NCI-H1930 (cell line): ENCODE measurements at places on chromosomes 3 and 15.

DNA sequence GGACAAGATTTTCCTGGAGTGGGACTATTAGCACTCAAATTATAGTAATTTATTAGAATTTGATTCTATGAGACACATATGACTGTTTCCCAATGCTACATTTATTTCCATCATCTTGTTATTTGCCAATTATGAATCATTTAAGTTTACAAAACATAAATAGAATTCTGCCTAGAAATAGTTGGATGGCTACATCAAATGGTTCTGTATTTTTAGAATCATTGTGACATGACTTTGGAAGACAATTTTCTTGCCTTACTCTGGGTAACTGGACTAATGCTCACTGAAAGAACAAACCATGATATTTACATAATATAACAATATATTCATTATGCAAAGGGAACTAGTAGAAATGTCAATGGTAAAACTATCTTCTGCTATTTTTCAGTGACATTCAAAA lies 173.5 kb downstream of the ZIC1 start:
- no peak for DNase-seq

DNA sequence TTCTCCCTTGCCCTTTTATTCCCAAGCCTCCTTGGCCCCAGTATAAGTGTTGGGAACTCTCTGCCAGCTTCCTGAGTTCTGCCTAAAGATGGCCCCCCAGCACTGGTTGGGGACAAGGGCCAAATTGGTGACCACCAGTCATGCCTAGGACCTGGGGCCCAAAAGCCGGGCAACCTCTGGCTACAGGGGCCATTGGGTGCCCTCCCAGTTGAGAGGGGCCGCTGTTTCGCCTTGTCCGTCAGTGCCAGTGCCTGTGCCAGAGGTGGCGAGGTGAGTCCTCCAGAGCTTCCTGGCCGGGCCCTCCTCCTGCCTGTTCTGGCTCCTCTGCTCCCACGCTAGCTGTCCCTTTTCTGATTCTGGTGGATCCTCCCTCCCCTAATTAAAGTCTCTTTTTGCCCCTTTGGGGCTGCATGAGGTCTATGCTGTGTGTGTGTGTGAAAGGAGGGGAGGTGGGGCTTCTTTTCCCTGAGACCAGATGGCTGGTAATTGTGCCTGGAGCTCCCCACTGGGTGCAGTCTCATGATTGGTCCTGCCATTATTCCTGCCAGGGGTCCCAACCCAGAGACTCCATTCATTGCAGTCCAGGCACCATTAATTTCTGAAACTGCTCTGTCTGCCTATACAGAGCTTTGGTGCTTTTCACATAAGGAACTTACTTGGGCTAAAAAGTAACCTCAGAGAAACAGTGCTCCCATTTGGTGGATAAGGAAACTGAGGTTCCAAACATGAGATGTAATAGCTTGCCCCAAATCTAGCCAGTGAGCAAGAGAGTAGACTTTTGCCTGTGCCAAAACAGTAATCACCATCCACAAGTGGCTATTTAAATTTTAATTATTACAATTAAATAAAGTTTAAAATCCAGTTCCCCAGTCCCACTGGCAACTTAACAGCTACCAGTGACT lies 3.1 kb upstream of the TTLL3 start:
- no peak for DNase-seq

GRCh38 chr15:93221759-93222158 lies 132.7 kb upstream of the RGMA start:
- DNase-seq: no peak

DNA sequence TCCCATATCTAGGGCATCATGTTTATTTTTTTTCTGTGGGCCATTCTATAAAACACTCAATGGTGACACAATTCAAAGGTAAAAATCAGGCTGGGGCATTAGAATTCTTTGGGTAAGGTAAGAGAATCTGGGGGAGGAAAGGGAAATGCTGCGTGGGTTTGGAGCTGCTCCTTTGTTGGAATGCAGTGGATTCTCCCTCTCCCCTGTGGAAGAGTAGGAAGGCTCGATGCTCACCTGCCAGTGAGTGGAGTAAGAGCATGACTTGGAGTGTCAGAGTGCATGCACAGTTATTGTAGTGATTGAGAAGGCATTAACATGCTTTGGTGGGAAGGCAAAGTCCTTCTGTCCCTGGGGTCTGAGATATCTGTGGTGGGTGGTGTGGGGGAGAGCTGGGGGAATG lies 280.0 kb downstream of the PDCD6IP start:
- DNase-seq: no peak

GRCh38 chr15:55858661-55859060 lies 115.7 kb upstream of the PRTG start:
- DNase-seq: no peak

GRCh38 chr3:35223632-35224394 lies 415.5 kb upstream of the ARPP21 start:
- no peak for DNase-seq

DNA sequence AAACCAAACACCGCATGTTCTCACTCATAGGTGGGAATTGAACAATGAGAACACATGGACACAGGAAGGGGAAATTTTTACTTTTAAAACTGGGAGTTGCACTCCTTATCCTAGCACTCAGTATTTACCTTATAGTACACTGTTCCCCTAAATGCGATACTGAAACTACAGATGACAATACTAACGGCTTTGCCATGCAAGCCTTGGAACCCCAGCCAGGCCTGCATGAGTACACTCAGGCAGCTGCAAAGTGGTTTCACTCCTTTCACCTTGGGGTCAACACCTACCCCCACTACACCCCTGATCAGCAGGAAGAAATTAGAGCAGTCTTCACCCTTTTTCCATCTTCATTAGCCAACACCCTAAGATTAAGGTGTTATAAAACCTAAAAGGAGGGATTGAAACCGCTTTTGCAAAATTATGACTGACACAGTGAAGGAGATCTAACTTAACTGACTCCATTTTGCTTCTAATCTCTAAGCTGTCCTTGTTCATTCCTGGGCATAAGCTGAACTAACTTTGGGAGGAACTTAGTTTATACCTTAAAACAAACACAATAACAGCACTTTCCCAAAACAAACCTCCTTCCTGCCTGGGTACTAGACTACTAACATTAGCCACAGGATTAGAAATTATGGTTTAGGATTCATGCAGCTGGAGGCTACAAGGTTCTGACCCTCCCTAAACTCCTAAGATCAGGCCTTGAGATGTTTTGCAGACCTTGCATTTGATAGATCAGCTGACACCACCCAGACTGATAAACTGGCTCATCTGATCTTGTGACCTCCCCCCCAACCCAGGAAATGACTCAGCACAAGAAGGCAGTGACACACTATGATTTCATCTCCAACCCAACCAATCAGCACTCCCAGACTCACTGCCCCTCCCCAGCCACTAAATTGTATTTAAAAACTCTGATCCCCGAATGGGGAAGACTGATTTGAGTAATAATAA lies 452.1 kb upstream of the PPP2R3A start:
- no peak for DNase-seq

DNA sequence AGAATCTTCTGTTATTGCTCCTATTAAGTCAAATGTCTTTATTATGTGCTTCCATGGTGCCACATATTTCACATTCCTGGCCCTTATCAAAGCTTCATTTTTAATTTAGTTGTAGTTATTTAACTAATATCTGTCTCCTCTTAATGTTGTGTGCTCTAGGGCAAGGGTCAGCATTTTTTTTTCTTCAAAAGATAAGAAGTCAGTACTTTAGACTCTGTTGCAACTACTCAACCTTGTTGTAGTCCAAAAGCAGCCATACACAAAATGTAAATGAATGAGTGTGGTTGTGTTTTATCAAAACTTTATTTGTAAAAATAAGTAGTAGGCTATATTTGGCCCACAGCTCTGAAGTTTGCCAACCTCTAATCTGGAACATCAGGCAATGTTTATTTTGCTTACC lies 394.7 kb upstream of the CBLB start:
- DNase-seq: no peak

- DNase-seq: no peak
These were observed 243.8 kb downstream of the KCNH8 start for GRCh38 chr3:19392150-19392549.

DNA sequence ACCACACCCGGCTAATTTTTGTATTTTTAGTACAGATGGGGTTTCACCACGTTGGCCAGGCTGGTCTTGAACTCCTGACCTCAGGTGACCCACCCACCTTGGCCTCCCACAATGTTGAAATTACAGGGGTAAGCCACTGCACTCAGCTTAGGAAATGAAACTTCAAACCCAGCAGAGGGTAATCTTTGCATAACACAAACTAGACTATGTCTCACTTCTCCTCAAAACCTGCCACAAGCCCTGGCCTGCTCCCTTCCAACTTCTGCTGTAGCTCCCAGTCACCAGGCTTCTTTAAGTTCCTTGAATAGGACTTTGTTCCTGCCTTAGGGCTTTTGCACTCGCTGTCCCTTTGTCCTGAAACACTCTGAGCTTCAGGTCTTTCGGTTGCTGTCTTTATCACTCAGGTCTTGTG lies 39.2 kb upstream of the SEMA4B start:
- no peak for DNase-seq

DNA sequence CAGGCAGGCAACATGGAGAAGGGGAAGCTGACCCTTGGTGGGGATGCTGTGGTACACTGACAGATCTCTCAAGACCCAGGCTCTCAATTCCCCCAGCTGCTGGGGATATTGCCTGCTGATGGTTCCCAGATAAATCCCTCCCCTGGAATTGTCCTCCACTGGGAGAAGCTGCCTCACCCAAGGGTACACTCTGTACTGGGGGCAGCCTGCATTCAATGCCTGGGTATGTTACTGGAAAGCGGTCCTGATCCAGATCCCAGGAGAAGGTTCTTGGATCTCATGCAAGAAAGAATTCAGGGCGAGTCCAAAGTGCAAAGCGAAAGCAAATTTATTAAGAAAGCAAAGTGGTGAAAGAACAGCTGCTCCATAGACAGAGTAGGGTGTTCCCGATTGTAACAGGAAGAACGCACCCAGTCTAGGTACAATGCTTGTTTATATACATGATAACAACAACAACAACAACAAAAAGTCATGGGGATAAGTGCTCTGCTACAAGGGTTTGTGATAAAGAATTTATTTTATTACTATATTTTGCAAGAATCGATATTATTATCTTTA lies 591.5 kb upstream of the ADAMTS9 start:
- no peak for DNase-seq

GRCh38 chr3:37590328-37591079 lies 271.2 kb upstream of the CTDSPL start:
- no peak for DNase-seq

DNA sequence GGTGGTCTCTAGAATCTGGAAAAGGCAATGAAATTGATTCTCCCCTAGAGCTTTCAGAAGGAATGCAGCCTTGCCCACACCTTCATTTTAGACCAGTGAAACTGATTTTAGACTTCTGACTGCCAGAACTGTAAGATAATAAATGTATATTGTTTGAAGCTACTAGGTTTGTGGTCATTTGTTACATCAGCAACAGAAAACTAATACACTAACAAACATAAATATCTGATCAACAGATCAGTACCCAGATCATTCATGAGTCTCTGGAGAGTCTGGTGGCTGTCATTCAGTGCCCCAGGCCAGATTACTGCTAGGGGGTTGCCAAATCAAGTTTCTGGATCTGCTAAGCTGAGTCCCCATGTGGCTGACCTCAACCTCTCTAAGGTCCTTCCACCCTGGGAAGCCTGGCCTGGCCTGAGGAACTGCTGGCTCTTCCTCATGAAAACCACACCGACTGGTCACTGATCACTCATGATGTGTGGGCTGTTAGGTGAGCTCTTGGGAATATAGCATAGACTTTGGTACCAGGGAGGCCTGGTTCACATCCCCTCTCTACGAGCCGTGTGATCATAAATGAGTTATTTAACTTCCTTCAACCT lies 11.1 kb upstream of the LACTB start:
- no peak for DNase-seq

GRCh38 chr3:46578973-46579755 lies 13.1 kb upstream of the LRRC2 start:
- DNase-seq: no peak

DNA sequence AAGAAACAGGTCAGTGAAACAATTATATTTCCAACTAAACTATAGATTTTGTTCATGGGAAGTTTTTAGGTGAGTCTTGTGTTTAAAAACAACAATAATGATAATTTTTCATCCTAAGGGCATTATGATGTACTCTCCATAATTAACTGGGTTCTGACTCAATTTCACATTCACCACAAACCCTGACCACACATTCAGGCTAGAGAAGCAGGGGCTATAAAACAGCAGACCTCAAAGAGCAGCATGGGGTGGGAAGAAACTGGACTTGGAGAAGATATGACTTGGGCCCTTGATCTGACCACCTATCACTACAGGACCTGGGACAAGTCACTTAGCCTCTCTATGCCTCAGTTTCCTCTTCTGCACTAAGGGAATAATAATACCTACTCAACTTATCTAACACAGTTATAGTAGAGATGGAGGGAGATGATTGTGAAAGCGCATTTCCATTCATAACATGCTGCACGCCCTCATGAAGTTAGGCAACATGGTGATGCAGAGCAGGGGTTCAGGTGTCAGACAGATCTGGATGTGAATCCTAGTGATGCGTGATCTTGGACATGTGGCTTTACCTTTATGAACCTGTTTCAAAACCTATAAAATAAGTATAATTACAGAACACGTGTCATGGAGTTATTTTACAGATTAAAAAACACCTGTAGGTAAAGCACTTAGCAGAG lies 63.0 kb upstream of the ACP3 start:
- DNase-seq: no peak

DNA sequence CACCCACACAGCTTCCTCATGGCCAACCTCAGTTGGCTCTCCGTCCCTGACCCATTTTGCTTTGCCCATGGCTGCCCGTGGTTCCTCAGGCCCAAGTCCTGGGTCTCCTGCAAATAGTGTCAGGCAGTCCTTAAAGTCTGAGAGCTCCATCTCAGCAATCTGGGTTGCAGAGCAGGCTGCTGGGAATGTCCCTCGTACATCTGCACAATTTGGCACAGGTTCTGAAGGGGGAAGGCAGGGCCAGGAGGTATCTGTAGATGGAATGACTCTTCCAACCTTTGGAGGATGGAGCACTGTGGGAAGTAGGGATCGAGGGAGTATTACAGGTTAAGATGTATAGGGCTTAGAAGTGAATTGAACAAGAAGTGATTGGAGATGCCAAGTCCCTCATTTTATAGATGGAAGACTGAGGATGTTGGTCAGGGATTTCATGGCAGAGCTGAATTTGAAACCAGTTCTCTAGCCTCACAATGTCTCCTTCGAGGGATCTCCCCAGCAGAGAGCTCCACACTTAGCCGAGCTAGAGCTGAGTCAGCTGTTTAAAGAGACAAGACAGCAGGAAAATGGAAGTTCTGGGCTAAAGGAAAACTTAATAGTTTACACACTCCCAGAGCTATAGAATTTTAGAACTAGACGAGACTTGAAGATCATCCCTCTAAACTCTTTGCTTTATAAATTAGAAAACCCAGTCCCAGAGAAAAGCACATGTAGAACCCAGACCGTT lies 9.2 kb downstream of the CKMT1A start:
- no peak for DNase-seq
